ENCODE measurements at places on chromosomes 12 and 14.

DNA sequence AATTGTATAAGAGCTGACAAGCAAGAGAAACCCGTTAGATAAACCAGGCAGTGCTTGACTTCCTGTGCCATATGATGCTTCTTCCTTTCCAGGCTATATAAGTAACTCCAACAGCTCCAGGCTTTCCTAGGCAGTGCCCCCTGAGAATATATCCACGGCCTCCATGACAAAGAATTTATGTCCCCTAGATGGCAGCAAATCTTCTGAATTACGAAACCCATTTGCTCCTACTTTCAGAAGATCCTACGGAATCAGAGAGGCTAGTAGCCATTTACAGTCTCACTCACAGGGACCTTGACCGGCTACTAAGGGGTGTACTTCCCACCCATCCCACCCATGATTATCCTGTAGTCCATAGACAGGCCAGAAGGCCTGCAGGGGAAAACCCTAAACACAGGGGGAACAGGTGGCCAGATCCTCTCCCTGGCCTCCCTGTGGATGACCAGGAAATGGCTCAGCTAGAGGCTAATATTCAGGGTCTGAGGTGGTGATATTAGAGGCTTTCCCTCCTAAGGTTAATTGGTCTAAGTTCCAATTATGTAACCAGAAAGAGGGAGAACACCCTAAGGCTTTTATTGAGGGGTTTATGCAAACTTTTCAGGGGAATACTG, 77.2 kb upstream of the DCD start:
- H3K4me3 ChIP-seq: no peak overlapping the region
- H3K27ac ChIP-seq: no peak overlapping the region
- H3K36me3 ChIP-seq: no peaks in the 10 kb centered on the region
- peaks cover 14% of the 10 kb centered on the region for H3K27me3 ChIP-seq
- peak; percentile 15 for DNase-seq
- peaks cover 19% of the 10 kb centered on the region for H3K4me1 ChIP-seq

DNA sequence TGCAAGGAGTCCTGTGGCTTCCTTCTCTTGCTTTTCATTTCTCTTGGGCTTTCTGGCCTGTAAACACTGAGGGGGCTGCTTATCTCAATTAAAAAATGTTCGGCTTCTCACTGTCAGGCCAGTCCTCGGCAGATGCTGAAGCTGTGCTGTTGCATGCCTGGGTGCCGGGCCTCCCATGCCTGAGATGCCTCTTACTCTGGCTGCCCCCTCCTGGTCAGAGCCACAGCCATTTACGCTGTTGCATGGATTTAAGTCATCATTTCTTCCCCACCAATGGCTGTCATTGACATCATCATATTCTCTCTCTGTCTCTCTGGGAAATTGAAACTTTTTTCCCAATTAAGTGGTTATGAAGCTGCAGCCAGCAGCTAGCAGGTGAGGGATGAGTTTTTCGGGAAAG, 53.7 kb downstream of the FOXN4 start:
- no peak overlapping the region for H3K4me3 ChIP-seq
- peaks cover 32% of the 10 kb centered on the region for H3K36me3 ChIP-seq
- no peaks in the 10 kb centered on the region for H3K4me1 ChIP-seq
- H3K27me3 ChIP-seq: peaks cover 4% of the 10 kb centered on the region
- no peak for DNase-seq

DNA sequence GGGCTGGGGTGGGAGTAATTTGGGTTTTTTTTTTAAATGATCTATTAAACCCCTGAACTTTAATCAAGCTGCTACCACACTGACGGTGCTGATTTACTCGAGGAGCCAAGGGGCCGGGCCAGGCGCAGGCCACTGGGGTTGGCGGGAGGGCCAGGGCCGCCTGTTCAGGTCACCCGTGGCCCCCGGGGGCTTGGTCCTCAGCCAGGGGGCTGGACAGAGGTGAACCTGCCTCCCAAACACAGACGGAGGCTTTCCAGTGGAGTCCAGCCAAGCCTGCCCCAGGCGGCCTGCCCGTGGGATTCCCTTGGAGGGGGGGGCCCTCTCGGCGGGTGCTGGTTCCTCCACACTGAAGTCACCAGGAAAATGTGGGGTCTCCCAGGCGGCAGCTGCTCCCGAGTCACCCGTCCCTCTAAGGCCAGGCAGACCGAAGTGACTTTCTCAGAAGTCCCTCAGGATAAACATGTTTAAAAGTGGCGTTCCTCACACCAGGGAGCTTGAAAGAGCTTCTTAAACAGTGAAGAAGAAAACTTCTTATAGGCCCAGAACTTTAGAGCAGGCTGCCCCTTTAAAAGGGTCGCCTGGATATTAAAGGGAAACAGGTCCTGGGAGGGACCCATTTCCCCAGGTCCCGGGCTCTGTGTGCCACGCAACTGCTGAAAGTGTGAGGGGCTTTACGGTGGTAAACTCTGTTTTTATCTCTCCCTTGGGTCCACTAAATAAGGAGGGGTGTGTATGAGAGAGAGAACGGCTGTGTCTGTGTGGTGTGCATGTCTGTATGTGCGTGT, 167.2 kb upstream of the GSC start:
- no peak overlapping the region for H3K27ac ChIP-seq
- H3K36me3 ChIP-seq: no peaks in the 10 kb centered on the region
- peaks cover 10% of the 10 kb centered on the region for H3K27me3 ChIP-seq
- no peak overlapping the region for H3K4me3 ChIP-seq
- H3K4me1 ChIP-seq: peaks cover 4% of the 10 kb centered on the region

GRCh38 chr12:82650627-82651337, 35.9 kb upstream of the TMTC2 start:
- no peaks in the 10 kb centered on the region for H3K27me3 ChIP-seq
- peak overlapping the region; percentile 26 for H3K27ac ChIP-seq
- H3K4me3 ChIP-seq: no peak overlapping the region
- peaks cover 12% of the 10 kb centered on the region for H3K4me1 ChIP-seq

DNA sequence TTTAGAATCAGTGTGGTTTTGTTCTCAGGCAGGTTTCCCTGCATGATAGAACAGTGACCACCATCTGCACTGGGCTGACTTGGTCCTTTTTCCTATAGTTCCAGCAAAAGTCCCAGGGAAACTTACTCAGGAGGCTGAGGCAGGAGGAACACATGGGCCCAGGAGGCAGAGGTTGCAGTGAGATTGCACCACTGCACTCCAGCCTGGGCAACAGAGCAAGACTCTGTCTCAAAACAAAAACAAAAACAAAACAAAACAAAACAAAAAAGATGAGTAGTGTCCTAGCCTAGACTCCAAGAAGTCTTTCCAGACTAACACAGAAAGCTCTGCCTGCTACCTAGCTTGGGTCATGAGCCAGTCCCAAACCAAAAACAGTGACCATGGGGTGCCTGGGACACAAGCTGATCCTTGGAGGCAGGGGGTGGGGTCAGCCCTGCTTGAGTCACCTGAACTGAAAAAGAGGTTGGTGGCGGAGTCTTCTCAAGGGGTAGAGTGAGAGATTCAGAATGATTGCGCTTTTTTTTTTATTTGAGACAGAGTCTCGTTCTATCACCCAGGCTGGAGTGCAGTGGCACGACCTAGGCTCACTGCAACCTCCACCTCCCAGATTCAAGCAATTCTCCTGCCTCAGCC, 7.4 kb upstream of the SLC11A2 start:
- DNase-seq: no peak
- H3K36me3 ChIP-seq: no peaks in the 10 kb centered on the region
- H3K27ac ChIP-seq: no peak overlapping the region
- H3K4me1 ChIP-seq: peaks cover 19% of the 10 kb centered on the region
- peaks cover 10% of the 10 kb centered on the region for H3K27me3 ChIP-seq

DNA sequence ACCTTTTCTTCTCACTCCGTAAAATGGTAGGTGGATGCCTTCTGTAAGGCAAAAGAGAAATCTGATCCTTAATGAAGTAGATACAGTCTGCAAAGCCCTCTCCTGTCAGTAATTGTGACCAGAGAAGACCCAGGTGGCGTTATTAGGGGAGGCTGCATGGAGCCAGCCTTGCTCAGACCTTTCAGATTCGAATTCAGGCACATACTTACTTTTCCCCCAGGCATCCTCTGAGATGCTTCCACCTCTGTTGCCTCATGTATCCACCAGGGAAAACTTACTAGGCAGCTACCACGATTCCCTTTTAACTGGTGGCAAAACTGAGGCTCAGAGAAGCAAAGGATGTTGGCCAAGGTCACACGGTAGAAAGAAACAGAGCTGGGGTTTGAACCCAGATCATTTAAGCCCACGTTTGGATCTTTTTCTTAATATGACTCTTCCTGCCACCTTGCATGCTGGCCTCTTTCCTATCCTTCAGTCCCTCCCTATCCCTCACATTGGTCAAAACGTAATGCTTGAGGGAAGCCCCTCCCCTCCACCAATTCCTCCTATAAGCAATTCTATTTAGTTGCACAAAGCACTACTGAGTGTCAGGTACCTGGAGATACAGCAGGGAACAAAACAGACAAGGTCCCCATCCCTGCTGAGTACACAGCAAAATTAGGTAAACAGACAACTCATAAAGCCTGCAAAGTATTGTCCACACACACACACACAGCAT, 179.4 kb downstream of the KSR2 start:
- DNase-seq: no peak
- no peak overlapping the region for H3K27ac ChIP-seq
- H3K27me3 ChIP-seq: peaks cover 16% of the 10 kb centered on the region

DNA sequence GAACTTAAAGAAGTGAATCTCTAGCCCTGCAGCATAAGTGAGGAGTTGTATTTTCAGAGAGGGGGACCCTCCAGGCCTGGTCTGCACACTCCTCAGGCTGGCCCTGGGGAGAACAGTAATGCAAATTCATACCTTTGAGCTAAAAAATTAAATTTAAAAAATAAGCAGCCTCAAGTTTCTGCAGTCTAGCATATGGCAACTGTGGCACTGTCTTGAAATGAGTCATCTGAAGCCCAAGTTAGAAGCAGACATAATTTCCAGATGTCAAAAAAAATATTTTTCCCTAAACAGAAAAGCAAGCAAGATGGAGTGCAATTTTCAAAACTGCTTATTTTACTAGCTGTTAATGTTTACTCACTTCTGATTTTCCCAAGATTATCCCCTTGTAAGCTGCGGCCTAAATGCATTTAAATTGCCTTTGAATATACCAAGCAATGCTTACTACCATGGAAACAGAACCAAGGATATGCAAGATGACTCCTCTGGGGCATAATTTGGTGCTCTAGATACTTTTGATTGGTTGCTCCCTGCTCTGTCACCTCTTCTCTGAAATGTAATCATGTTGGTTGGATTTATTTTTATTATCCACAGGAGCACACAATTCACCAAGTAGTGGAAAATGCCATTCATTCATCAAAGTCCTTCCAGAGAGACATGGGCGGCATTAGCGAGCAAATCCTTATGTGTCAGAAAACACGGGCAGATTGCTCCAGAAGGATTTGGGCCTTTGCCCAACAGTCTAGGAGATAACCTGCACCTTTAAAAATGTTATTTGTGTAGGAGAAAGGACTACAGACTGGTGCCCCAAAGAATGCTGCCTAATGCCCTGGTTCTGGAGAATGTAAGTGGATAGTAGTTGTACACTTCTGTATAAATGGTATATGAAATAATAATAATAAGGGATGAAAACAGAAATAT, 25.0 kb upstream of the DHRS7 start:
- H3K4me1 ChIP-seq: no peaks in the 10 kb centered on the region
- no peaks in the 10 kb centered on the region for H3K36me3 ChIP-seq
- H3K27me3 ChIP-seq: peaks cover 11% of the 10 kb centered on the region
- no peak for DNase-seq

- no peaks in the 10 kb centered on the region for H3K36me3 ChIP-seq
- DNase-seq: no peak
- no peaks in the 10 kb centered on the region for H3K4me1 ChIP-seq
- no peak overlapping the region for H3K4me3 ChIP-seq
These were observed 53.7 kb downstream of the PAWR start for GRCh38 chr12:79637093-79637492.

DNA sequence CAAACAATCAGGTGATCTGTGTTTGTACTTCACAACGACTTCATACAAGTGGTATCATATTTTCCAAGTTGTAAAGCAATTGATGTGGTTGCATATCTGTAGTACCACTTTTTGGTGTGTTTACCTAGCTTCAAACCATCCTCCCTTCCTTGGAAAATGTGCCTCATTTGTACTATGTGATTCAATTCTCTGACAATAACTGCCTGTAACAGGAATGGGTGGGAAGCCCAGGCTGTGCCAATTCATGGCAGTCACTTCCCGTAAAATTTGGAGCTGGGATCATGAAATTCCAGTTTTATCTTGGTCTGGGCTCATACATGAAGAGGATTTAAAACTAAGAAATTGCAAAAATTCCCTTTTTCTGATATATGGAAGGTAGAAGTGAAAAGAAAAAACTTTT, 250.1 kb downstream of the DIO2 start:
- DNase-seq: no peak
- H3K27ac ChIP-seq: no peak overlapping the region
- no peaks in the 10 kb centered on the region for H3K27me3 ChIP-seq
- no peaks in the 10 kb centered on the region for H3K4me1 ChIP-seq
- H3K36me3 ChIP-seq: peaks cover 8% of the 10 kb centered on the region

GRCh38 chr14:60768602-60769001, 34.0 kb downstream of the MNAT1 start:
- no peaks in the 10 kb centered on the region for H3K4me1 ChIP-seq
- no peak overlapping the region for H3K27ac ChIP-seq
- no peak overlapping the region for H3K4me3 ChIP-seq
- H3K27me3 ChIP-seq: no peaks in the 10 kb centered on the region
- DNase-seq: no peak
- peaks cover 18% of the 10 kb centered on the region for H3K36me3 ChIP-seq

- DNase-seq: no peak
- no peak overlapping the region for H3K27ac ChIP-seq
- peaks cover 14% of the 10 kb centered on the region for H3K4me1 ChIP-seq
- H3K36me3 ChIP-seq: no peaks in the 10 kb centered on the region
These were observed 11.2 kb upstream of the DYNC1H1 start for GRCh38 chr14:101953151-101953550.

DNA sequence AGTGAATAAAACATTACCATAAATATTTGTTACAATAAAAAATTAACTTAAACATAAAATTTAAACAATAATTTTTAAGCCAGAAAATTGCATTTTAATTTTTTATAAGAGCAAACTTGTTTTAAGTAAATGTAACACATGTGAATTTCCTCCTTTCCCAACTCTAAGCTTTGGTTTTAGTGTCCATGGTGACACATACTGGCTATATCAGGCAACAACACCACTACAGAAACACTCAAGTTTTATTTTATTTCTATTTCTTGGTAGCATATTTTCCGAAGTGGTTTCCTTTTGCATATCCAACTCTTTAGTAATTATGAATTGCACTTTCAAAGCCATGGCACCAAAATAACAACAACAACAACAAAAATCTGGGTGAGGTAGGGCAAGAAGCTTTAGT, 2.2 kb downstream of the NELL2 start:
- H3K27ac ChIP-seq: no peak overlapping the region
- H3K4me3 ChIP-seq: no peak overlapping the region
- peaks cover 29% of the 10 kb centered on the region for H3K27me3 ChIP-seq
- H3K4me1 ChIP-seq: peaks cover 20% of the 10 kb centered on the region
- H3K36me3 ChIP-seq: peaks cover 15% of the 10 kb centered on the region

- peaks cover 12% of the 10 kb centered on the region for H3K36me3 ChIP-seq
- H3K27ac ChIP-seq: peak overlapping the region; percentile 87
- no peak for DNase-seq
These were observed 87.4 kb upstream of the FZD10 start for GRCh38 chr12:130074661-130075406.

- no peaks in the 10 kb centered on the region for H3K36me3 ChIP-seq
- H3K27ac ChIP-seq: no peak overlapping the region
- H3K4me1 ChIP-seq: peaks cover 5% of the 10 kb centered on the region
- no peak overlapping the region for H3K4me3 ChIP-seq
- H3K27me3 ChIP-seq: peaks cover 20% of the 10 kb centered on the region
- DNase-seq: no peak
These were observed 16.9 kb downstream of the PLEKHD1 start for GRCh38 chr14:69501423-69501838.

Data from nephron progenitor cell (in vitro differentiated cells).